NCI-H2171 (cell line): ENCODE measurements at places on chromosomes 6 and 20.

DNA sequence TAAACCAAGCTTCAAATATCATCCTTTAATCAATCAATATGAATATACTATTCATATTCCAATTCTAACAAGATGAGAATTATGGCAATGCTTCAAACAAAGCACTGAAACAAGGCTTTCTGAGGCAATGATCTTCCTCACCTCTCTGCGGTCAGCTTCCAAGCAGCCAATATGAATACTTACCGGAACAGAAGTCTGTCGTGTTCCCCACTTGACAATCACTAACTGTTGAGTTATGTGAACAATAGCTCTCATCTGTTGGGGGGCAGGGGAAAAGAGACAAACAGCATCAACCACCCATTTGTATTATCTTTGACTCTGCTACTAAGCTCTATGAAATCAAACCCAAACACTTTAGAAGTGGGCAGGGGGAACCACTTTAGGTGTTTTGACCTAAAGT lies 4.5 kb downstream of the CD164 start:
- DNase-seq = no peak

GRCh38 chr6:20837189-20837588 lies 302.9 kb downstream of the CDKAL1 start:
- no peak for DNase-seq

- DNase-seq = no peak
Observed at GRCh38 chr20:24776755-24777271, 172.3 kb upstream of the CST7 start.

DNA sequence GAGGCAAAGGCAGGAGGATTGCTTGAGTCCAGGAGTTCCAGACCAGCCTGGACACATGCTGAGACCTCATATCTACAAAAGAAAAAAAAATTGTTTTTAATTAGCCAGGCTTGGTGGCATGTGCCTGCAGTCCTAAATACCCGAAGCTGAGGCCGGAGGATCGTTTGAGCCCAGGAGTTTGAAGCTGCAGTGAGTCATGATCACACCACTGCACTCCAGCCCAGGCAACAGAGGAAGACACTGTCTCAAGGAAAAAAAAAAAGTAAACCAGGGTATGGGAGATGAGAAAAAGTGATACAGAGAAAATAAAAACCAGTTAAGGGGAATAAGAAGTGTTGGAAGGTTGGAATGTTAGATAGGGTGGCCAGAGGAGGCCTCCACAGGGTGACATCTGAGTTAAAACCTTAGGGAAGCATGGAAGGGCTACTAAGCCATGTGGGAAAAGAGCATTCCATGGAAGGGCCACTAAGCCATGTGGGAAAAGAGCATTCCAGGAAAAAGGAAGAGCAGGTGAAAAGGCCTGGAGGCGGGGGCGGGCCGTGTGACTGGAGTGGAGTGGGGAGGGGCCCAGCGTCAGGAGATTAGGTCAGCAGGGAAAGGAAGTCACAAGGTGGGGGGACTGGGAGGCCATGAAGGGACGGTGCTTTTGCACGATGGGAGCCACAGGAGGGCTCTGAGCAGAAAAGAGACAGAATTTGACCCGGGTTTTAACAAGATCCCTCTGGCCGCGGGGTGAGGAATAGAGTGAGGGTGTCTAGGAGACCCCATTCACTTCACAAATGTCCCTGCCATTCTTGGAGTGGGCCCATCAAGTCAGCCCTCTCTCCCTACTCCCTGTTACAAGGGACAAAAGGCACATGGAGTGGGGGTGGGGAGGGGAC lies 18.3 kb downstream of the CPNE5 start:
- DNase-seq = no peak

GRCh38 chr6:30750379-30750668 lies 6.0 kb upstream of the IER3 start:
- no peak for DNase-seq

DNA sequence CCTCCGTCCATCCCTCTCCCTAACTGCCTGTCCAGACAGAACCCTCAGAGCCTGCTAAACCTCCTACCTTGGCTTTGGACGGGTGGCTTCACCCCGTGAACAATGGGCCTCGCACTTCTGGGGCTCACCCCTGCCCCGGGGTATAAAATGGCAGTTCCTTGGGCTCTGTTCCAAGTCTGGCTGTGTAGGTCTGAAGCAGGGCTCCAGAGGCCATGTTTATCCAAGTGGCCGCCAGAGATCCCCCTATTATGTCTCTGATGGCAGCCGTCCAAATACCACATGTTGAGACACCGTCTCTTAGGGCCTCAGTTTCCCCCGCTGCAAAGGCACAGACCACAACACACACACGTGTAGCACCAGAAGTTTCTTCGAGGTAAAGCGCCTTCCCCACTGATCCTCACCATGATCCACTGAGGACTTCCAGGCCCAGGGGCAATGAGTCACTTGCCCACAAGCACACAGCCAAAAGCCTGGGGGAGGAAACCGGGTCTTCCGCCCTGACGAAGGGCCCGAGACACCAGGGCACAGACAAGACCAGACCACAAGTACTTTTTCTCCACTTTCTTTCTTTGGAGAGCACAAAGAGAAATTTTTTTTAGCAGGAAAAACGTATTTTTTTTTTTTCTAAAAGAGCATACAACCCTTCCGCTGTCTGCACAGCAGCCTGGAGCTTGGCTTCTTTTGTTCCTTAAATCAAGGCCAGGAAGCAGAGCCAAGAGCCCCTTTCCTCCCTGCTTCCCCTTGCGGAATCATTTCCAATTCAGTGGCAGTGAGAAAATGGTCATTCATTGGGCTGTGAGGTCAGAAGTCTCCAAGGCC lies 11.8 kb downstream of the CPNE5 start:
- DNase-seq = no peak

- no peak for DNase-seq
Observed at GRCh38 chr6:51472745-51473487, 614.5 kb downstream of the PKHD1 start.

- DNase-seq = no peak
Observed at GRCh38 chr6:150029749-150030148, 4.4 kb upstream of the RAET1L start.

DNA sequence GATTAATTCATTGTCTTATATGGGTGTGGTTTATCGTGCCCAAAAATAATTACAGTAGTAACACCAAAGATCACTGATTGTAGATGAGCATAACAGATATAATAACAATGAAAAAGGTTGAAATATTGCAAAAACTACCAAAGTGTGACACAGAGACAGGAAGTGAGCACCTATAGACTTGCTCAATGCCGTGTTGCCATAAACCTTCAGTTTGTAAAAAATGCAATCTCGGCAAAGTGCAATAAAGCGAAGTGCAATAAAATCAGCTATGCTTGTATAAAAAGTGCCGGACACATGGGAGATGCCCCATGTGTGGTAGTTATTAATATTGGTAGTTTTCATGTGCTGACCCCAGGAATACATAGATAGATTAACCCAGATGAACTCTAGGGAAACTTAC lies 192.6 kb downstream of the NRN1 start:
- no peak for DNase-seq

DNA sequence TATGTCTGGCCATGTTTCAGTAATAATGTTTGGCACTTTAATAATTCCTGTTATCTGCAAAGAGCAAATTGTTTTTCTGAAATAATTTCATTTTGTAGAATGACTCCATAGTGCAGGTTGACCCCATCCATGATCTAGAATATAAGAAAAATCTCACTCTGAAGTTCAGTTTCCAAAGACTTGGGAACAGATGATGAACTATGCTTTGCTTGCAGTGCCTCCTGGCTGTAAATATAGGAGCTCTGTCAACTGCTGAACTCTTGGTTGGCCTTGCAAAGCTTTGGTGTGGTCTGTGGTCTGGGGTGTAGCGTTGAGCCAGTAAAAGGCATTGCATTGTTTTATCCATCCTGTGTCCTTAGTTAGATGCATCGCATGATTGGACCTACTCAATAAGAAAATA lies 104.0 kb downstream of the PLCB4 start:
- DNase-seq = no peak

GRCh38 chr6:154301839-154302752 lies 54.5 kb downstream of the IPCEF1 start:
- DNase-seq = no peak

DNA sequence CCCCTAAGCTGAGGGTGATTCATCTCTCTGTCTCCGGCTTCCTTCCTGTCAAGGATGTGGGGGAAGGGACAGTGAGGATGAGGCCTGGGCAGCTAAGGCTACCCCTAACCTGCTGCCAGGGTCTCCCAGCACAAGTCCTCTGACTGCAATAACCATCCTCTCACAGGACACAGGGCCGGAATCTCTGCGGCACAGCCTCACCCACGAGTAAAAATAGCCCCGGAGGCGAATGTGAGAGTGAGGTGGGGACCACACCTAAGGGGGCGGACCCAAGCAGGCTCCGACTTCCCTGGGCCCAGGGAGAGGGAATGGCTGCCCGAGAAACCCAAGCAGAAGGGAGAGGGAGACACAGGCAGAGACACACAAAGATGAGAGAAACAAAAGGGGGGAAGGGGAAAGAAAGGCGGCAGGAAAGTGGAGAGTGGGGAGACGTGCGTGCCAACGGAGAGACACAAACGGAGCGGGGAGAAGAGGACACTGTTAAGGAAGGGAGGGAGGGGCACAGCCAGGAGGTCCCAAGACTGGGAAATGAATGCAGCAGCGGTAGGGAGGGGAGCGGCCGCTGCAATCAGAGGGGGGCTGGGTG lies 1.4 kb downstream of the CLIC1 start:
- DNase-seq = no peak

DNA sequence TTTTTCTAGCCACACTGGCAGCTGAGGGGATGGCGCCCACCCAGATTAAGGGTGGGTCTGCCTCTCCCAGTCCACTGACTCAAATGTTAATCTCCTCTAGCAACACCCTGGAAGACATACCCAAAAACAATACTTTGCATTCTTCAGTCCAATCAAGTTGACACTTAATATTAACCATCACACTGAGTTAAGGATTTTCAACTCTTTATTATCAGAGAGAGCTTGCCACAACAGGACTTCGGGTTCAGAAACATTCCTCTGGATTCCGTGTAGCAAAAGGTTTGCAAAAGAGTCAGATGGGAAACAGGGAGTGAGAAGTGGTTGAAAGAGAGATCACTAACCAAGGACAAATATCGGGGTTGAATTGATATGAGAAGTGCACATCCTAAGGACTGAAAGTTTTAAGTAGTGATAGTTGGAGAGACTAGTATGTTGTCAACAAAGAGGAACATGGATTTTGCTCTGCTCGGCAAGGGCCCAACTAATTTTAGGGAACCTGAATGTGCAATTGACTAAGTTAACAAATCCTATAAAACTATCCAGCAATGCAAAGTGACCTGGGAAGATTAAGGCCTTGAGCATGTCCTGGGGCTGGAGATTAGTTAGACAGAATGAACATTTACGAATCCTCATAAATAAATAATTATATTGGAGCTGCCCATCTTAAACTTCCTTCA lies 137.0 kb upstream of the TENT5A start:
- DNase-seq = no peak

GRCh38 chr20:1499528-1500420 lies 8.6 kb upstream of the SIRPB2 start:
- DNase-seq = no peak

DNA sequence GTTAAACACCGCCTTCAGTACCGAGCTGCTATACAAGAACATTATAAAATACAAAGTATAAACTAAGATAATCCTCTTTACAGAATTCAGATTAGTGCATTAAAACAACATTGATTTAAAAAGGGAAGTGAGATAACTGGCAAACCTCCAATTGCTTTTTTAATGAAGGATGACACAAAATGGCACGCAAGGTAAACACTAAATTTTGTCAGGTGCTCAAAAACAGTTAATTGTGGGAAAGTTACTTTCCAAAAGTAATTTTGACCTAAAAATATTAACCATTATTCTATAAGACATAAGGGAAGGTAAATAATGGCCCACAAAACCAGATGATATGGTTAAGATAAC lies 53.3 kb downstream of the STX7 start:
- DNase-seq = no peak

GRCh38 chr6:16653226-16653625 lies 108.0 kb downstream of the ATXN1 start:
- no peak for DNase-seq

GRCh38 chr20:41407607-41408006 lies 41.0 kb upstream of the EMILIN3 start:
- DNase-seq = no peak

GRCh38 chr20:44433751-44434538 lies 41.7 kb upstream of the TTPAL start:
- DNase-seq = no peak

DNA sequence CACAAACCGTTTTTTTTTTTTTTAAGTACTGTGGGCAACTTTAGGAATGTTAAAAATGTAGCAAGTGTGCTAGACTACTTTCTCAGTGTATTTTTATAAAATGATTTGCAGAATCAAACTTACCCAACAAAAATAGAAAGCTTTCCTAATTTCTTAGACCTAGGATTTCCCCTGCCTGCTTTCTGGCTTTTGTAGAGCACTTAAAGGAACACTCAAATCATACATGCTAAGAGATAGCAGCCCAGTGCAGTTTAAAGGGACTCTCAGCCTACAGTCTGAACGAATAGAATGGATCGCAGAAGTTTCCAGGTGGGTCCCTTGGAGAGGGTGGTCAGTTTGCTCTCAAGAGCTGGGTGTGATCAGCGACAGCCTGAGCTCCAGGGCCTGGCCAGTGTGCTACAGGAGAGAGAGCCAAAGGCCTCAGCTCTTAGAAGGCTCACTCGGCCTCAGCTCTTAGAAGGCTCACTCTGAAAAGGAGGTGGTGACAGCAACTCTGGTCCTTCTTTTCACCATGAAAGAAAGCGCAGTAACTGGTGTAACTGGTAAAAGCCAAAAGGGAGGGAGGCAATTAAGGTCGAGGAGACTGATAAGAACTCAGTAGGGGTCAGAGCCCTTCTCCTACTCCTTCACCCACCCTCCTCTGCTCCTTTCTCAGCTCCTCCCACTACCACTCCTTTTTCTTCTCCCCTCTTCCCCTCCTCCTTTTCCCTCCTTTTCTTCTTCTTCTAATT lies 142.4 kb downstream of the ZFP64 start:
- no peak for DNase-seq

DNA sequence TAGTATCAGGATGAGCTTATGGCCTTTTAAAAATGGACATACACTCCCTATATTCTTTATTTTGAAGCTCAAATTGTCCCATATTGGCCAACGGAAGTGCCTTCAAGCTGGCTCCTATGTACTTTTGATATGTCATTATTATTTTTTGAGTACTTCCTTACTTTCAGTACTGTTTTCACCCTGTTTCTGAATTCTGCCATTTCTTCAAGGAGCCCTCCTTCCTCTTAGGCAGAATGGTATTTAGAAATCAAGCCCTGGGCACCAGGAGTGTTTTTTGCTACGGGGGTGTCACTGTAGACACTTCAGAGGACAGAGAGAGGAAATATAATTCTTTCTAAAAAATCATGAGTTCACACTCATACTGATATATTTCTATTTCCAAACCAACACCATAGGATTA lies 5.5 kb upstream of the MYLK4 start:
- DNase-seq = no peak

GRCh38 chr6:144305985-144306384 lies 20.9 kb downstream of the UTRN start:
- no peak for DNase-seq

DNA sequence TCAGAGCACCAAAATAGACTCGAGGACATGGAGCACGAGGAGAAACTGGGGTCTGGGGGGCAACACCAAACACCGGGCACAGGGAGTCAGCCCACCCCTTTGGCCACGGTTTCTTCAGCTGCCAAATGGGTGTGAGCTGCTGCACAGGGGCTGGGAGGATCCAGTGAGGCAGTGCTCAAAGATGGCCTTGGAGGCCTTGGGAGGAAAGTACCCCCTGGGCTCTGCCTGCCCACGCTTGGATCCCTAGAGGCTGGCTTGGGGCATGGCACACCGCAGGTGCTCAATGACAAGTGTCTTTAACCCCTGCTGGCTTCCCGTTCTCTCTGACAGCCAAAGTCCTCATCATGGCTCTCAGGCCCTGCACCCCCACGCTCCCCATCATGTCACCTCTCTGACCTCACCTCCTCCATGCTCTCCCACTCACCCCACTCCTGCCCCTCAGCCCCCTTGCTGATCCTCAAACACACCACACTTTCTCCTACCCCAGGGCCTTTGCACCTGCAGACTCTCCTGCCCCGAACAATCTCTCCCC lies 190.3 kb downstream of the ANKRD60 start:
- no peak for DNase-seq
